ENCODE measurements at places on chromosomes 5 and 9. TPM values are rescaled to one million over a fixed set of nuclear protein-coding genes. Genes with fewer than 3 reads are reported as not detected.

Gene PRDM9
- total RNA-seq: not detected

Gene LEAP2
- total RNA-seq: 0.68 TPM

Gene RUSC2
- total RNA-seq: 4.7 TPM

- ATAC-seq: no peak
Measured at GRCh38 chr5:42377496-42377895, 45.7 kb upstream of the GHR start.

GRCh38 chr5:82426464-82427154, 148.5 kb upstream of the RPS23 start:
- ATAC-seq: no peak

GRCh38 chr5:8058616-8059190, 189.8 kb downstream of the MTRR start:
- ATAC-seq: no peak

- ATAC-seq: no peak
Measured at GRCh38 chr9:96408409-96409280, 9.5 kb downstream of the ZNF367 start.

GRCh38 chr9:19223724-19224123, 6.8 kb upstream of the DENND4C start:
- no peak for ATAC-seq

DNA sequence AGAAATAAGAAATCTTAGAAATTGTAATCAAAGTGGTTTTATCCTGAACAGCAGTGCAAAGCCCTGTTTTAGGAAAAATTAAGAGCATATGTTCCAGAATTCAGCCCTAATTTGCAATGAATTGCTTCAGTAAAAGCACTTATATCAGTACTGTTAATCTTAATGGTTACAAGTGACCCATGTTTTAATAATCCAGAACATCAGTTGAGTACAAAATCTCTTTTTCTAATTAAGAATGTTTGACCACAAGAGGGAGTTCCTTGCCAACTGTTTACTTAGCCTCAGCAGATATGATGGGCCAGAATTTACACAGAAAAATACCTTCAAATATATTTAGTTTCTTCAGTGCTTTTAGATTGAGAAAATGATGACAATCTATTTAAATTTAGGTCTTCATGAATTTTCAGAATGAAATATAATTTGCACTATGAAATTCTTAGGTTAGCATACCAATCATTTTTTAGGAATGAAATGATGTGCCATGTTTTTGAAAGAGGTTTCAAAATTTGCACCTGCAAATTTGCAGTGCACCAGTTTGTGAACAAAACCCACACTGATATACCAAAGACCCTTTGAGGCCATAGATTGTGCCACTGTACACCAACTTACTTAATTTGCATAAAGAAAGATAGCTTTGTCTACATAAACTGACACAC, 926.3 kb upstream of the ARRDC3 start:
- ATAC-seq: no peak

DNA sequence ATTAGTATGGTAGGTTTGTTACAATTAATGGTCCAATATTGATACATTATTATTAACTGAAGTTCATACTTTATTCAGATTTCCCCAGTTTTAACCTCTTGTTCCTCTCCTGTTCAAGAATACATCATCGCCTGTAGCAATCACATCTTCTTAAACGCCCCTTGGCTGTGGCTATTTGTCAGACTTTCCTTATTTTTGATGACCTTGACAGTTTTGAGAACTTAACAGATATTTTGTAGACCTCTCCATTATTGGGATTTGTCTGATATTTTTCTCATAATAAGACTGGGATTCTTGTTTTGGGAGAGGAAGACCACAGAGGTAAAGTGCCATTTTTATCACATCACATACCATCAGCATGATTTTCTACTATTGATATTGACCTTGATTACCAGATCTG, 112.3 kb upstream of the MARCHF11 start:
- ATAC-seq: no peak

- ATAC-seq: no peak
Measured at GRCh38 chr9:135991771-135992170, 30.6 kb upstream of the UBAC1 start.

DNA sequence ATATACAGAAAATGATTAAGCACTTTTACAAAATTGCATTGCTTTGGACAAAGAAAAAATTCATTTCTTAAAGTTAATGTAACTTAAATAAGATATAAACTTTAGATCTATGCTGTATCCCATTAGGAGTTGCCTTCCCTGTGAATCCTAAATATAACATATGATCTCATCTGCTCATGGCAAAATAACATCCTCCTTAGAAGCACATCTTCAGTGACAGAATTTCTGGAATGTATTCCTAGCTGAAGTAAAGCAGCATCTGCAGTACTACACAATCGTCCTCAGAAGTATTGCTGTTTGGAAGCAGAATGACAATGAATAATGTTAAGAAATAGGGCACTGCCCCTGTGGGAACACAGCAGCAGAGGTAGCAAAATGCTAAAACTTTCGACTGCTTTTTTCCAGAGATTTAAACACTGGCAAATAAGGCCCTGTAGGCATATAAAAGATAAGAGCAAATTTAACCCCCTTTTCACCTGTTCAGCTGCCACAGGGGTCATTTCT, 571.0 kb downstream of the PTPRD start:
- no peak for ATAC-seq

GRCh38 chr5:167481345-167481744, 810.1 kb upstream of the WWC1 start:
- ATAC-seq: no peak

GRCh38 chr5:6397536-6398269, 19.4 kb upstream of the MED10 start:
- no peak for ATAC-seq
